ENCODE measurements at places on chromosomes 1 and 21.

GRCh38 chr1:173869021-173869359 is 810 bp downstream of the ZBTB37 start:
- DNase-seq: no peak

- no peak for DNase-seq
Observed at GRCh38 chr21:25170681-25171080, 436.6 kb downstream of the MRPL39 start.

DNA sequence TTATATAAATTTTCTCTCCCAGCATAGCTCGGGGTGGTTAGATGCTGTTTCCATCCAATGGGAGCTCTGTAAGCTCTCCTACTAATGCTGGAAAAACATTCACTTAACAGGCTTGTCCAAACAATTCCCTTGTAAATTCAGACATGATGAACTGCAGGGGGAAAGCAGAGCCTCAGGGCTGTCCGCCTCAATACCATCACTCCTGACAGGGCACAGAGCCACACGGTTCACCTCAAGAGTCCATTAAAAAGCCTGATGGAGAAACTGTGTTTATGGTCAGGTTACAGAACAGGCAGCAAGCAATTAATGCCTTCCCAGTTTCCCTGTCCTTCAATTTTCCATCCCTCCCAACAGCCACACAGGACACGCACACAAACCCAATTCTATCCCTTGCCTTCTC is 171.0 kb downstream of the BRINP2 start:
- no peak for DNase-seq

DNA sequence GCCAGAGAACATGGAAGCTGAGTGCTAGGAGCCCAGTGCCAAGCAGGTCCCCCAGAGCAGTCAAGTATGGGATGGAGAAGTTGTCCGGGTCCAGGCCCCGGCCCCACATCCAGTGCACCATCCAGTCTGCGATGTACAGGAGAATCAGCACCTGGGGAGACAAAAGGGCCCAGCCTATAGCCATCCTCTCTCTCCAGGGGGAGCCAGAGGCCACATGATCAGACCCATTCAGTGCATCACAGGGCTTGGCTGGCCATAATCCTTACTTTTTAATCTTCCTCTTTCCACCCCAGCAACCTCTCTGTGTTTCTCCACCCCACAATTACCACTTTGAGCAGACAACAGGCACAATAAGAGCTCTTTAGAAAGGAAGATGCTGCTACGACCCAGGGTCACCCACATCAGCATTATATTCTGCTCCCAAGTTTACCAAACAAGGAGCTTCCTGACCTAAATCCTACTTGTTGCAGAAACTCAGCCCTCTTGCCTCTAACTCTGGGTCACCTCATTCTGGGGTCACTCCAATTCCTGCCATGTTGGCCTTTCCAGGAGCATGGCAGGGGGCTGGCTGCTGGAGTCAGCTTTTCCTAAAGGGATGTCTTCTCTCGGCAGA is 16.4 kb upstream of the RAB29 start:
- no peak for DNase-seq

DNA sequence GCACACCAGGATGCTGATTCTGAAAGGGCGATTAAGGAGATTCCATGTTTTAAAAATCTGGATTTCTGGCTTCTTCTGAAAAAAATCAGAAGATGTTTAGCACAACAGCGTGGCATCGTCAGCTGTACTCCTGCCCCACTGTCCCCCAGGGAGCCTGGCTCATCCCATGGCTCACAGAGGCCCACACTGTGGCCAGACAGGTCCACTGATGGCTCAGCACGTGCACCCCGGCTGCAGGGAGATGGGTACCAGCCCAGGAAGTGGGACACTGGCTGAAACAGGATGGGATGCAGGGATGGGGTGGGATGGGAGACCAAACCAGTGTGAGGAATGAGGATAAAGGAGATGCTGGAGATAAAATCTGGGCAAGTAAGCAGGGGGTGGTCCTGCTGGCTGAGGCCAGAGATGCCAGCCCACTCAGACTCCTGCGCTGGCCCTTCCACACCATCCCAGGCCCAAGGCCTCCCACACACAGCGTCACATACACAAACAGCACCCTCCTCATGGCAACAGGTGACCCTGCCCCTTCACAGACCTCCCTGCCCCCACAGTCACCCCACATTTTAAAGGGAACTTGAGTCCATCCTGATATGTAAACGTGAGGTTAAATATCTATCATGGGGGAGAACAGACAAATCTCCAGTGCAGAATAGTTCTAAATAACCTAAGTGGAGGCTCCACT is 23.9 kb upstream of the SAMD11 start:
- DNase-seq: no peak

DNA sequence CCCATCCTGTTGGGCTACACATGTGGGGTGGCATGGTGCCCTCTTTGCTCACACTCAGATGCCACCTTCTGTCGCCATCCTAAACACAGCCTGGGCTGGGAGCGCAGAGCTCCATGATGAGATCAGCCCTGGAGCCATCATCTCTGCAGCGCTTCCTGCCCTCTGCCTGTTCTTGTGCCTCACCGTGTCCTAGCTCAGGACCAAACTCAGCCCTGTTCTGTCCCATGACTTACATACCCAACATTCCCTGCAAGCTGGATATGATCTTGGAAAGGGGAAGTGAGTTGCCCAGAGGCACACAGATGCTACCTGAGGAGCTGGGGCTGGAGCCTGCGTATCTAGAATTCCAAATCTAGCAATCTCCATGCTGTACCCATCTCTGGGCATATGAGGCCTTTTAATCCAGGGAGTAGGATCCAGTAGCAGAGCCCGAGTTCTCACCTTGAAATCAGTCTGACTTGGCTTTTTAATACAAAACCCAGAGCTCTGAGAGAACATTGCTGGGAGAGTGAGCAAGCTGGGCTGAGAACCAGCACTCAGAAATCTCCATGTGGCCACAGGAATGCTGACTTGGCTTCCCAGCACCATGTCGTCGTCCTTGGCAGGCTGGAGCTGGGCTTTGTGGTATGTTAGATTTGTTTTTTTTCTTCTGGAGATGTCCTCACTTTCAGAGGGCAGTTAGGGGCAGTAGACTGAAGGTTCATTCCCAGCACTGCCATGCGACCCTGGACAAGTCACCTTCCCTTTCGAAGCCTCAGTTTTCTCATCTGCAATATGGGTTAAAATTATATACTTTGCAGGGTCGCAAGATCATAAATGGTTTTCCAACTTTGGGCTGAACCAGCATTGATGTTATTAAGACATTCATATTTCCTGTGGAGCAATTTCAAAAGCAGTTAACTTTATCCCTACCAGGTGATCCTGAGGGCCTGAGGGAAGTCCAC is 2.6 kb downstream of the ALPL start:
- DNase-seq: no peak

DNA sequence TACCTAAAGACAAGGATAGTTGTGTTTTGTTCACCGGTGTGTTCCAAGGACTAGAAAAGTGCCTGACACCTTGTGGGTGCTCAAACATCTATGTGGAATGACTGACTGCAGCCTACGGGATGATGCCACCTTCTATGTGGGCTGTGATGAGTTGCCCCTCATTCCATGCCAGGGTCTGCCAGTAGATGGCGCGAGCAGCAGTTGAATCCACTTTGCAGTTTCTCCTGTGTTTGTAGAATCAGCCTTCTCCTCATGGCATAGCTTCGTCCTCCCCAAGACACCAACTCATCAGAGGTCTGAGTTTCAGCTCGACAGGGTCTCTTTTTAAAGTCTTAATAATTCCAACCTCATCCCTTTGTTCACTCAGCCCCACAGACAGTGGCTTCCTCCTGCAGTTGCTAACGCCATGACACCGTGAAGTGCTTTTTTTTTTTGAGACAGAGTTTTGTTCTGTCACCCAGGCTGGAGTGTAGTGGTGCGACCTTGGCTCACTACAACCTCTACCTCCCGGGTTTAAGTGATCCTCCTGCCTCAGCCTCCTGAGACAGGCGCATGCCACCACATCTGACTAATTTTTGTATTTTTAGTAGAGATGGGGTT is 133.7 kb downstream of the CAPN8 start:
- no peak for DNase-seq

DNA sequence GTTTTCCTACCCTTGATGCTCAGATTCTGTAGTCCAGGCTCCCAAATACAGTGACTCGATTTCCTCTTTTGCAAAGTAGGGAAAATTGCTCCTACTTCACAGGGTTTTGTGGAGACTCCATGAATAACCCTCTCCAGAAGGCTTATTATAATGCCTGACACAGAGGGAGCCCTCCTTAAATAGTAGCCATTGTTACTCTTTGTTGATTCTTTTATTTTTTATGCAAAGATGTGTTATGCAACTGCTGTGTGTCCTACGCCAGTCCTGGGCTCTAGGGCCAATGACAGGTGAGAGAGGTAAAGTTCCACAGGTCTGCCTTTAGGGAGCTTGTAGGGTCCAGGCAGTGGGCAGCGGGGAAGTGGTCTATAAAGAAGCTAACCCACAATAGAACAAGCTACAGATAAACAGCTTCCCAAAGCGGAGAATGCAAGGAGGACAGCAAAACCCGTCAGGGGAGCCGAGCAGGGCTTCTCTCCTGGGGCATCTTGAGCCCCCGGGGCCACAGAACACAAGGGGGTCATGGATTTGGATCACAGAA is 1.5 kb downstream of the AADACL3 start:
- no peak for DNase-seq

- no peak for DNase-seq
Observed at GRCh38 chr1:167501515-167502191, 16.7 kb downstream of the CD247 start.

Data from cortex of kidney (tissue), 1 donor.